ENCODE measurements at places on chromosomes 5 and 9.

GRCh38 chr5:158126442-158127405, 267.8 kb upstream of the CLINT1 start:
- no peak for DNase-seq

- peak; percentile 90 for DNase-seq
These were observed 29.3 kb downstream of the PTPA start for GRCh38 chr9:129140397-129141065.

GRCh38 chr5:9861666-9862256, 231.6 kb upstream of the TAS2R1 start:
- DNase-seq, result no peak

GRCh38 chr5:7759951-7760580, 90.9 kb downstream of the CFAP90 start:
- DNase-seq, result no peak

DNA sequence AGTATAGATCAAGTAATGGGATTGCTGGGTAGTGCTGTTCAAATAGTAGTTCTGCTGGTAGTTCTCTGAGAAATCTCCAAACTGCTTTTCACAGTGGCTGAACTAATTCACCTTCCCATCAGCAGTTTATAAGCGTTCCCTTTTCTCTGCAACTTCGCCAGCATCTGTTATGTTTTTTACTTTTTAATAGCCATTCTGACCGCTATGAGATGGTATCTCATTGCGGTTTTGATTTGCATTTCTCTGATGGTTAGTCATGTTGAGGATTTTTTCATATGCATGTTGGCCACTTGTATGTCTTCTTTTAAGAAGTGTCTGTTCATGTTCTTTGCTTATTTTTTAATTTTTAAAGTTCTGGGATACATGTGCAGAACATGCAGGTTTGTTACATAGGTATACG, 279.2 kb upstream of the NREP start:
- DNase-seq, result no peak

DNA sequence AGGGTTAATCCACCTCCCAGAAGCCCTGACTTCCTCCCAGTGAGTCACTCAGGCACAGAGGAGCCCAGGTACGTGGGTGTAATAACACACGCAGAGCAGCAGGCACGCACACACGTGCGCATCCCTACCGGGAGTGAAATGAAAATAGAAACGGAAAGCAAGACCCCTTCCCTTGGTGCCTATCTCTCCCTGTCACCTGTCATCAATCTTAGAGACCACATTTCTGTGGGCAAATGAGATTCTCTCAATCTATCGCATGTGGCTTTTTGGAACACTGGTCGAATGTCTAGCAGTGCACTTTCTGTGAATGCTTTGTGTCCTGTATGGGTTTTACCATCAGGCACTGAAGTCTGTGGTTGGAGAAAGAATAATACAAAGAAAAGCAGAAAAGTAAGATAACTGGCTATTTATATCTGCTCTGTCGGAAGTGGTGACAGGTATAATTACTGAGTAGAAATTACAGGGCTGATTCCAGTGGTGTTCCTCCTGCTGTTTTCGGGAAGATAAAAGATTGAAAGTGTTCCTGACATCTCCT, 137.7 kb upstream of the GRIA1 start:
- DNase-seq, result peak; percentile 44

DNA sequence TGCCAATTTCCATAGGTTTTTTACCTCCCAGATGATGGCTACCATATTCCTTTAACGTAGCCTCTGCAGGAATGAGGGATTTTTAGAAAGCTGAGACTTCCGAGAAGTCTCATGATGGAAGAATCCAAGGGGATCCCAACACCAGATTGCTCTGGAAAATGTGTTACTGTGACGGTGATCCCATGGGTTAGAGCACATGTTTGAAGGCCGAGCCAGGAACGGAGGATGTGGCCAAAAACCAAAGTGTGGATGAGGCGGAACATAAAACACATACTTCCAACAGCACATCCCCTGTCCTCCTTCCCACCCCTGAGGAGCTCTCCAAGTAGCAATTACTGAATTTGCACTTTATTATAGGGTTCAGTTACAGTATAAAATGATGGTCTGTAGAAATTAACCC, 82.6 kb downstream of the GPR21 start:
- DNase-seq, result no peak

GRCh38 chr9:107647611-107648010, 158.0 kb upstream of the KLF4 start:
- no peak for DNase-seq

DNA sequence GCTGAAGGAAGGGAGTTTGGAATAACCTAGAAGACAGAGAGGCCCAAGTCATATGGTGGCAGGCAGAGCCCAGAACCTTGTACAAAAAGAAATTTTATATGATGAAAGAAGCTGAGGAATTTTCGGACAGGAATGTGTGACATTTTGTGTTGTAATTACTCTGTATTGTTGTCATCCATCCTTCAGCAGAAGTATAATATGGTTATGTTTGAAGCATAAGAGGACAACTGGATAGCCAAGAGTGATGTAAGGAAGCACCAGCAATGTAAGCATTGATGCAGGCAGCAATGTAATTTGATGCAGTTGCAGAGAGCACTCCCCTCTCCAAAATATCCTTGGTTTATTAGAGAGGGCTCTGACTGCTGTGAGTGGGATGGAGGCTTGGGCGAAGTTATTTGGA, 19.1 kb upstream of the SNX2 start:
- no peak for DNase-seq

- no peak for DNase-seq
These were observed 24.5 kb downstream of the DDX31 start for GRCh38 chr9:132645306-132645705.

GRCh38 chr9:12640866-12641636, 52.1 kb upstream of the TYRP1 start:
- no peak for DNase-seq

- no peak for DNase-seq
These were observed 124.7 kb upstream of the TBC1D2 start for GRCh38 chr9:98380065-98380681.

DNA sequence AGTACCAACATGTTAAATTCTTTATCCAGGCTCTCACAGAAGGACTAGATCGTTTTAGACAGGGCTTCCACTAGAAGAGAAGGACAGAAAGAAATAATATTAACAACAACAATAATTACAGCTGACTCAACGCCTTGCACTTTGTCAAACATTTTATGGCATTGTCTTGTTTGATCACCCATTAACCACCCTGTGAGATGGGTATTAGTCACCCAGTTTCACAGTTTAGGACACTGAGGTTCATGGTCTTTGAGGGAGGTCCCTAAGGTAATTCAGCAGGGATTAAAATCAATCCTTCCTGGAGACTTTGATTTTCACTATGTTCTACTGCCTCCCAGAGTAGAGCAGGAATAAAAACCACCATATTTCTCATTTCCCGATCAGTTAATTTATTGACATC, 51.4 kb upstream of the BNC2 start:
- DNase-seq, result no peak

GRCh38 chr5:90585337-90585986, 26.9 kb downstream of the ADGRV1 start:
- no peak for DNase-seq

DNA sequence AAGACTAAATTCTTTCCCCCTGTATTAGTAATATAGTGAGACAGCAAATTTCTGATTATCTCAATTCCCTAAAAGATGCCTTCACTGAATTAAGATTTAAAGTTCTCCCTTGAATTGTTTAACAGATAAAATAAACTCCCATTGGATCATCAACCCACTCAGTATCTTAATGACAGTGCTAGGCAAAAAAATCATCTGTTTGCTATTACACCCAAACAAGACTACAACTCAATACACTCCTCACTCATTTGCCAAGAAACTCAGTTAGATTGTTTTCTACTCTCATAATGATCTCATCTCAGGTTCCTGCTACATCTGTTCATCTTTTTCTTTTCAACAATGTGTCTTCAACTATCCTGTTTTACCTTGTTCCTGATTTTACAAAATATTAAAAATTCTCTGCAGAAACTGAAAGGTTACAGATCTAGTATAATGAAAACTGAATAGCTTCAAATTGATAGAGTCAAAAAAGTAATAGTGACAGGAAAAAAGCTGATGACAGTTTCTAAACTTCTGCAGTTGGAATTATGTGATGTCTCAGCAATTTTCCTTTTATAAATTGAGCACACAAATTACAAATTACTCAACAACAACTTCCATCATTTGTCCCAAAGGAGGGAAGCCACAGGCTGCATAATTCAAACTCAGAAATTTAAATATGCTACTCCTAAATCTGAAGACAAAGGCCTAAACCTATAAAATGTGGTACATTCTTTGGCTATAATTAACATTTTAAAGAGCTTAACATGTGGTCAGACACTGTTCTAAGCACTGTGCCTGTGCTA, 39.4 kb downstream of the HOMER1 start:
- DNase-seq, result no peak

DNA sequence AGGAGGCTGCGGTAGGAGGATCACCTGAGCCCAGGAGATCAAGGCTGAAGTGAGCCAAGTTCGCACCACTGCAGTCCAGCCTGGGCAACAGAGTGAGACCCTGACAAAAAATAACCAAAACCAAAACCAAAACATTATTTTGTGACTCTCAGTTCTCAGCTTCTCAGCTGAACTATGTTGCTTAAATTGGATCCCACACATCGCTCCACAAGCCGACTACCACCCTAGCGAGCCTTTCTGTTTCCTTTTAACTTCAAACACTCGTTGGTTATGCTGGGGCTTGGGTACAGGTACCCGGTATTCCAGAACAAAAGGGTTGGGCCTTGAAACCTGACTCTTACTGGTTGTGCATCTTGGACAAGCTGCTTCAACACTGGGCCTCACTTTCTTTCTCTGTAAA, 3.8 kb upstream of the PTGS1 start:
- DNase-seq, result no peak

- DNase-seq, result no peak
These were observed 410.4 kb upstream of the PTPRD start for GRCh38 chr9:11023201-11023600.

GRCh38 chr5:107567901-107568671, 102.7 kb downstream of the EFNA5 start:
- no peak for DNase-seq

GRCh38 chr5:84779186-84779585, 394.5 kb upstream of the EDIL3 start:
- DNase-seq, result peak; percentile 1

DNA sequence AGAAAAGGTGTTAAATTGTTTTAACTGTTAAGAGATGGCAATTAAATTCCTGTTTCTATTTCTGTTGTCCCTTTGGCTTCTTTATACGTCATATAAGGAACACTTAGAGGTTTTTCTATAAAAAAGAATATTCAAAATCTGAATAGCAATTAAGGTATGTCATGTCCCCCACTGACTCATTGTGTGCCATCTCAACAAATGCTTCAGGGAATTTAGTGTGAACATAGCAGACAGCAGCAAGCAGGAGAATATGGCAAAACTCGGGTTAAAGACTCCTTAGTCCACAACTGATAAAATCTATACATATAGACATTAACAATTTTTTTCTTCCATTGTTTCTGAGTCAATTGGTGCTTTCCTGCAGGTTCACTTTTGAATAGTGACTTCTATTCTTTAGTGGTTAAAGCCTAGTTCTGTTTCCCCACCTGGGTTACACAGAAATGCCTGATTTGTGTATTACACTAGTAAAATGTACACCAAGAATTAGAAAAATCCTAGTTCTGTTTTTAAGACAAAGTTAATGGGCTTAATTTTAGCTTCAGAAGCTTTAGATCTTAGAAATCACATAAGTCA, 17.9 kb upstream of the RPS23 start:
- no peak for DNase-seq

DNA sequence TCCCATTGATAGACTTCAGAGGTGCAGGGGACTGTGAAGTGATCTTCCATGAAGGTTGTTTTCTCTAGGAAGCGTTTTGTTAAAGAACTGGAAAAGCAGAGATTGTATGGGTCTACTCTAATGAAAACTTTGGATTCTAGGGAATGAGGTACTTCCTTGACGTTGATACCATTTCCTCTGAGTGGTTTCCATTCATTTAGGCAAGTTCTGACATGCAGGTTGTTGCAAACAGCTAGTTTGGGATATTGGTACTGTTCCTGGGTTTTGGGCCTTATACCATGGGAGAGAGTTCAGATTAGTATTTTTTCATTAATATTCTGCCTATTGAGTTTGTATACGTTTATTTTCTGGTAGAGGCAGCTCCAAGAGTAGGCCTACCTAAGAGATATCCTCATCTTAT, 25.7 kb downstream of the SMARCA2 start:
- no peak for DNase-seq

- DNase-seq, result no peak
These were observed 55.2 kb downstream of the CFAP77 start for GRCh38 chr9:132465131-132465635.

- DNase-seq, result no peak
These were observed 12.8 kb downstream of the FABP6 start for GRCh38 chr5:160242145-160242544.

GRCh38 chr9:113612828-113613227, 149.3 kb downstream of the RGS3 start:
- DNase-seq, result no peak

DNA sequence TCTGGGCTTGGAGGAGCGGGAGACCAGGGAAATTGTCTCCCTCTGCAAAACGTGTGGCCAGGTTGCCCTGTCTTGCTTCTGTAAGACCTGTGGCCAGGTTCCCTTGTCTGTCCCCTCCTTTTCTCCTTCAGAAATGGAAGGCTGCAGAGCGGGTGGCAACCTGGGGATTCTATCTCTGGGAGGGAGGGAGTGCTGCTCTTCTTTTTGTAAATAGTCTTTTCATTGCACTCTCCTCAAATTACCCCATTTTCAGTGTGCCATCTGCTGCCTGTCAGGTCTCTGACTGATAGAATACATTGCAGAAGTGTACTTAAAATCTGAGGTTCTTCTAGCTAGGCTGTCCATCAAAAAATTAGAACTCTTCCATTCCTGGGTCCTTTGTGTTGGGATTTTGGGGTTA, 126.0 kb downstream of the GABRB2 start:
- DNase-seq, result no peak

- peak; percentile 31 for DNase-seq
These were observed 4.8 kb downstream of the TPM2 start for GRCh38 chr9:35684921-35685320.

Data from osteoblast (primary cell).